Endodermal cell (in vitro differentiated cells): ENCODE measurements at places on chromosomes 13 and 19.

DNA sequence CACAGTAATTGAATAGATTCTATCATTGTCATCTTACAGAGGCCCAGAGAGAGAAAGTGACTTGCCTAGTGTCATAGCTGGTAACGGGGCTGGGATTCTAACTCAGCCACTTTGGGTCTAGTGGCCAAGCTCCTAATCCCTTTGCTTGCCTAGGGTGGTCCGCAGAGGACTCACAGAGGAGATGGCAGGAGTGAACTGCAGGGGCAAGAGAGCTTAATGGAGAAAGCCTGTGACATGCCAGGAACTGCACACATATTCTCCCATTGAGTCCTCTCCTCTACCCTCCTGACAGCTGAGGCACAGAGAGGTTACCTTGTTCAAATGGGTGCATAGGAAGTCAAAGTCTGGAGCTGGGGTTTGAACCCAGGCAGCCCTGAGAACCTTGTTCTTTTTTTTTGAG lies 2.7 kb downstream of the LSR start:
- DNase-seq, result no peak

DNA sequence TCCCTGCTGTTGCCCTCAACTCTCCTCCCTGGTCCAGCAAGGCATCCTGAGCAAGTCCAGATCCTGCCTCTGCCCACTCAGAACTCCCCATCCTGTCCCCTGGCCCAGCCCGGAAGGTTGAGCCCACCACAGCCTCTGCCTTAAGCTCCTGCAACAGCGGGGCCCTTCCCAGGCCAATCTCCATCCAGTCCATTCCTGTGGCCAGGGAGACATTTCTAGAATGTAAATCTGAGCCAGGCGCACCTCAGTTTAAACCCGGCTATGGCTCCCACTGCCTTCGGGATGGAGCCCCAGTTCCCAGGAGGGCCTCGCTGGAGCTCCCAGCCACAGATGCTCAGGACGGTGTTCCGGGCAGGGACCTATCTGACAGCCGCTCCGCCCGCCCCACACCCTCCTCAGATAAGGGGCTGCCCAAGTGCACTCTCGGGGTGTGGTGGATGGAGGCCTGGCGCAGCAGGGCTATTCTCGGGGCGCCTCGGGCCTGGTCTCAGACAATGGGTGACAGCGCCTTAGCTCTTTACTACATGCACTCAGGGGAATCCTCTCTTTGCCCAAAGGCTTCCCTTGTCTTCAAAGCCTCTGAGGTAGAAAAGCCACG lies 5.3 kb downstream of the TRAPPC6A start:
- DNase-seq, result no peak

GRCh38 chr13:108919036-108919907 lies 289.9 kb downstream of the MYO16 start:
- DNase-seq, result no peak

DNA sequence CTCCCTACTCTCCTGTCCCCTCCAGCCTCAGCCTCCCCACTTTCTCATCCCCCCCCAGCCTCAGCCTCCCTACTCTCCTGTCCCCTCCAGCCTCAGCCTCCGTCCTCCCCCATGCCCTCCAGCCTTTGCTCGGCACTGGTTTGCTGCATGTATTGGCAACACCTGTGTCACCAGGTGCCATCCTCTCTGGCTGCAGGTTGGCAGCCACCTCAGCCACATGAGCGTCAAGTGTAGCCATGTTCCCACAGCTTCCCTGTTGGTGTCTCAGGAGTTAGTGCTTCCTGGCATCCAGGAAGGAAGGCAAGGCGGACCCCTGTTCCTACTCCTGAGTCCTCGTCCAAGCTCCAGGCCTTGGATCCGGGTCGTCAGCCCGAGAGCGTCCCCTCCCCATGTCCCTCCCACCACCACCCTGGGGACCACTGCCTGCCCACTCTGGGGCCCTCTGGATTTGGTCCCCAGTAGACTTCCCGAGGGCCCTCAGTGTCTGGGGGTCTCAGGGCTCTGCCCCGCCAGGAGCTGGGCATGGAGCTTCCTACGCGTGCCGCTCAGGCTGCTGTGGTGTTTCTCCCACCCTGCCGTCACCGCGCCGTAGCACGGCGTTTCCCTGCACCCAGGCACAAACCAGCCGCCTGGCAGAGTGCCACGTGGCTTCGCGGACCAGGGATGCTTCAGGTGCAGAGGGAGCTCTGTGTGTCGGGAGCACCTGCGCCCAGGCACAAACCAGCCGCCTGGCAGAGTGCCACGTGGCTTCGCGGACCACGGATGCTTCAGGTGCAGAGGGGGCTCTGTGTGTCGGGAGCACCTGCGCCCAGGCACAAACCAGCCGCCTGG lies 128.3 kb upstream of the MCF2L start:
- DNase-seq, result no peak

DNA sequence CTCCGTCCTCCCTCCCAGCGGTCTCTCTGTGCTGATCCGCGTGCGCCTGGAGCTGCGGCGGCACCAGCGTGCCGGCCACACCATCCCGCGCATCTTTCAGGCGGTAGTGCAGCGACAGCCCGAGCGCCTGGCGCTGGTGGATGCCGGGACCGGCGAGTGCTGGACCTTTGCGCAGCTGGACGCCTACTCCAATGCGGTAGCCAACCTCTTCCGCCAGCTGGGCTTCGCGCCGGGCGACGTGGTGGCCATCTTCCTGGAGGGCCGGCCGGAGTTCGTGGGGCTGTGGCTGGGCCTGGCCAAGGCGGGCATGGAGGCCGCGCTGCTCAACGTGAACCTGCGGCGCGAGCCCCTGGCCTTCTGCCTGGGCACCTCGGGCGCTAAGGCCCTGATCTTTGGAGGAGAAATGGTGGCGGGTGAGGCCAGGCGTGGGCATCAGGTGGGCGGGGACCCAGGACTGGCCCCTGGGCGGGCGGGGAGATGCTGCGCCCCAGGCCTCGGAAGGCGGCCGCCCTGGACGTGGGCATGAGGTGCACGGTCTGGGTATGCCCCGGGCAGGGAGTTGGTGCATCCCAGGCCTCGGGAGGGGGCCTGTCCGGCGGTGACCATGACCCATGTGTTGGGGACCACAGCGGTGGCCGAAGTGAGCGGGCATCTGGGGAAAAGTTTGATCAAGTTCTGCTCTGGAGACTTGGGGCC lies 16.4 kb downstream of the SLC27A1 start:
- DNase-seq, result no peak

GRCh38 chr19:53785196-53785889 lies 38.8 kb downstream of the NLRP12 start:
- no peak for DNase-seq
